ENCODE measurements at places on chromosomes 2 and 18.

GRCh38 chr2:60529136-60529784, 24.2 kb downstream of the BCL11A start:
- DNase-seq = no peak

DNA sequence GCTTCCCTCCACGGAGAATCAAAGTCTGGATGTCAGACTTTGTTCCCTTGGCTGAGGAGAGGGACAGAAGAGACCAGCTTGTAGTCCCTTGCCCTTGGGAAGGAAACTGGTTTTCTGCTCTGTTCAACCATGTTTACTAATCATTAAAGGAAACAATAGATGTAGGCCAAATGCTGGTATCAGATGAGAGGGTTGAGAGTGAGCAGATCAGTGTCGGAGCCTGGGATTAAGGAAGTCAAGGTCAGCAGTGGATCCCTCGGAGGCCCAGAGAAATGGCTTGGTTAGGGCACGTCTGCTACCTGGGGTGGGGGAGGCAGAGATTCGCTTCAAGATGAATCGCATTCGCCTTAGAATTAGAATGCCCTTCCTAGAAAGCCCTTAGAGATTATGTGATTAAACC, 109.1 kb downstream of the MYCN start:
- no peak for DNase-seq

DNA sequence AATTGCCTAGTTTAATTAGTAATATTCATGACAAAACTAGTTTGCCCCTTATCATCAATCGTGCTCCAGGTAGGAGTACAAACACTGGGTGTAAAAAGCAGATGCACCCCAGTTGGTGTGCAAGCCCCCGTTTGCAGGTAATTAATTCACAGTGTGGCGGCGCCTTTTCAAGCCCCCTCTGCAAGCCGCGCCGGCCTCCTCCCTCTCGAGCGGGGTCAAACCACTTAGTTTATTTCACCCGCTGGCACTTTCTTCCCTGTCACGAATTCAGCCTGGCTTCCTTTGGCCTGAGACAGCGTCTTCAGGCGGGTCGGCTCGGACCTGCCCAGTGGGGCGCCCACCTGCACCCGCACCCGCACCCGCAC, 64.7 kb upstream of the MAPRE2 start:
- no peak for DNase-seq

DNA sequence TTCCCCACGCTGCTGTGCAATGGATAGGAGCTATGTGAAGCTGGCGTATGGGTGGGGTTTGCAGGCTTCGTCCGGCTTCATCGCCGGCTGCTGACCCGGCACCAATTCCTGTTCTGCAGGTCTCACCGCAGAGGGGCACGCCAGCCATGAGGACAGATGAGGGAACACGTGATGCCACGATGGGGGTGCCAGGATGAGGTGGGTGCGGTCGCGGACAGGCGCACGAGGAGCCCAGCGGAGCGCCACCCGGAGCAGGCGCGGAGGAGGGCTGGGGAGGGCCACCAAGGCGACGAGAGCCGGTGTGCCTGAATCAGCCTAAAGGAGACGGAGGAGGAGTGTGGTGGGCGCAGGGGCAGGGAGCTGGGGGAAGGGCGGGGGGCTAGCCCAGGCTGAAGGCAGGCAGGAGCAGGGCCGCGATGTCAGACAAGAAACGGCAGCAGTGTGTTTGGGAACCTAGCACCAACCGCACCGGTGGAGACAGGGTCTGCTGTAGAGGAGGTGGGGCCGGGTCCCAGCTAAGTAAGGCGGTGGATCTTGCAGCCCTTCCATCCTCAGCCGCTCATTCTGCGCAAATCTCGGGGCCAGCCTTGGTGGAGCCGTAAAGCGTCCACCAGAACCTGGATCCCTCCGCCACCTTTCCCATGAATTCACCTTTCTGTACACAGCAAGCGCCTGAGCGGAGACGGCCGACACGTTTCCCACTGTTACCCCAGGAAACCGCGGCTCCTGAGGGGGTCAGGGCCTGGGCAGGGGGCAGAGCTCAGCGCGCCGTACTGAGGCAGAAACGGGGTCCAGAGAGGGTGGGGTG, 17.0 kb upstream of the CD8A start:
- DNase-seq = no peak

- DNase-seq = no peak
Measured at GRCh38 chr2:169983506-169983905, 156.3 kb downstream of the UBR3 start.

- peak; percentile 65 for DNase-seq
Measured at GRCh38 chr2:75459565-75460310, 101.0 kb downstream of the EVA1A start.

- DNase-seq = no peak
Measured at GRCh38 chr18:50281972-50282520, 723 bp upstream of the MBD1 start.

DNA sequence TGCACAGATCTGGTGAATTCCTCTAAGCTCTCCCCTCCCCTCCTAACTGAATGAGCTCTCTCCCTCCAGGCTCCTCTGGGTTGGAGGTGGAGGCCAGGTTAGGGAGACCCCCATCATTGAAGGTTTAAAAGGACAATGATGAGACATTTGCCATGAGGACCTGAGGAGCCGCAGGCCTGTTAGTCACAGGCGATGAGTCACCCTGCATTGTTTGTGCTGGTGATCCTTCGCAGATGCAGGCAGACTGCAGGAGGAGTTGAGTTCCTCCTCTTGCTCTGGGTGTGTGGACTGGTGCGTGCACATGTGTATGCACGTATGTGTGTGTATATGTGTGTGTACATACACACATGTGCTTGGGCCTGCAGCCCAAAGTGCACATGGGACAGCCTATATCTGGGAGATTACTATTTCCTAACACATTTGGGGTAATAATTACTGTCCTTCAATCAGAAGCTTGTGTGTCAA, 42.0 kb downstream of the MCFD2 start:
- DNase-seq = peak; percentile 97

DNA sequence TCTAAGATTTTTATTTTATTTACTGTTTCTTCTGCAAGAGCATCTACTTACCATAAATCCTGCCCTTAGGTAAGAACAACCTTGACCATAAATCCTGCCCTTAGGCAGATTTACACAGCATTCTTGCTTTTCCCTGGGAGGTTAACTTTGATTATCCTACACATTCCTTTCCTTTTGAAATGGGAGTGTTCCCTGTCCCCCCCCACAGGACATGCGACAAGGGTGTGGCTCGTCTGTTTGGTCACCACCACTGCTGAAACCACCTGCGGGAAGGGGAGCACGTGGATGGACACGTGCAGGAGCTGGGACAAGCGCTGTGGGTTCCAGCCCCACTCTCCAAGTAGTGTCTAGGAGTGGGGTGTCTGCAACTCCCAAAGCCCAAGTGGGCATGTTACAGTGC, 239.3 kb upstream of the SP5 start:
- no peak for DNase-seq

GRCh38 chr2:144511937-144512336, 8.0 kb downstream of the ZEB2 start:
- DNase-seq = peak; percentile 30

- DNase-seq = no peak
Measured at GRCh38 chr2:6759689-6760088, 106.0 kb downstream of the CMPK2 start.

DNA sequence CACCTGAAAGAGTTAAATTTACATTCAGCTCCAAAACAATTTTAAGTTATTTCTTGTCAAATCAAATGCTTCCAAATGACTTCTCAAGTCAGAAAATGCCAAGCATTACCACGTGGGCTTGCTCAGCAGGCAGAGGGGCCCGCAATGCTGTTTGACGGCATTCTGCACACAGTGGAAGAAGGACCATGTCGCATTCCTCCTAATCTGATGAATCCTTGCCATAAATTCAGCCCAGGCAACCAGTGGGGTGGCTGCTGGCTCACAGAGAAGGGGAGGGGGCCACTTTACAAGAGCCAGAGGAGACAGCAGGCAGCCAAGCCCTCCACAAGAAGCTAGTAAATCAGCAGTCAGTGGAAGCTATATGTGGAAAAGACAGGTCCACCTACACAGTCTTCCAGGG, 56.7 kb downstream of the OSR1 start:
- no peak for DNase-seq

DNA sequence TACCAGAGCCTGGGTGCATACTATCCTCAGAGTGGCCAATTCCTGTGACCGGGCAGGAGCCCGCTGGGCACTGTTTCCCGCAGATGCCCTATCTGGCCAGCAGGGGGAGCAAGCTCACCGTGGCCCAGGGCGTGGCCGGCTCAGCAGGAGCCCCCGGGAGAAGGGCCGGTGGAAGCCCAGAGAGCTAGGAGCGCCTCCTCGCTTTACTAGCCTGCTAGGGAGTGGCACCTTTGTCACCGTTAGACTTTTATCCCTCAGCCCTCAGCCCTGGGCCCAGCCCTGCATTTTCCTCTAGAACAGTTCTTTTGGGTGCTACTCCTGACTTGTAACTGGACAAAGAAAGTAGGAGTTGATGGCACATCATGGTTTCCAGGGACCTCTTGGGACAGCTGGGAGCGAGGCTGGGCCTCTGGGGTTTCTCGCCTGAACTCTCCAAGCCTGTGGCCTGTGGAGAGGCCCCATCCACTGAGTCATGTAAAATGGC, 24.0 kb downstream of the TMEM177 start:
- peak; percentile 63 for DNase-seq

DNA sequence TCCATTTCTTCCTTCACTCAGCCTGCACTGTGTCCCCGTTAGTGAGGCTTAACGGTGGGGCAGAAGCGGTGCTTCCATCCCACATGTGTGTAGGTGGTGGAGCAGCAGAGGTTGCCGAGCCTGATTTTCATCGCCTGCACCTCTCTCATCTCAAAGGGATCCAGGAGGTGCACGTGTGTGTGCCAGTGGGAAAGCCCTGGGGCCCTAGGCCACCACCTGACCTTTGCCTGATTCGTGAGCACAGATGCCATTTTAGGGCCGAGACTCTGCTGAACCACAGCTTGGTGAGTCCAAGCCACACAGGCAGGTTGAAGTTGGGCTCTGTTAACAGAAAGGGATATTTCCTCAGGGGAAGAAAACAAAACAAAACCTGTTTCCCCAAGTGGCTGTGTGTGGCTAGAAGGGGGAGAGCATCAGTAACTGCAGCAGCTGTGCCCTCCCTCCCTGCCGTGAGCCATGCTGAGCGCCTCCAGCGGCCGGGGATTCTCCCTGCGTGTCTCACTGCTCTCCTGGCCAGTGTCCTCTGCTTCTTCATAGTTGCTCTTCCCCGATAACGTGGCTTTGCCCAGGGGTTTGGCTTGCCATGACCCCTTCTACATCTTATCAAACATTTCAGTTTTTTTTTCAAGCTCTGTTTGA, 81.5 kb downstream of the MAPRE2 start:
- no peak for DNase-seq

DNA sequence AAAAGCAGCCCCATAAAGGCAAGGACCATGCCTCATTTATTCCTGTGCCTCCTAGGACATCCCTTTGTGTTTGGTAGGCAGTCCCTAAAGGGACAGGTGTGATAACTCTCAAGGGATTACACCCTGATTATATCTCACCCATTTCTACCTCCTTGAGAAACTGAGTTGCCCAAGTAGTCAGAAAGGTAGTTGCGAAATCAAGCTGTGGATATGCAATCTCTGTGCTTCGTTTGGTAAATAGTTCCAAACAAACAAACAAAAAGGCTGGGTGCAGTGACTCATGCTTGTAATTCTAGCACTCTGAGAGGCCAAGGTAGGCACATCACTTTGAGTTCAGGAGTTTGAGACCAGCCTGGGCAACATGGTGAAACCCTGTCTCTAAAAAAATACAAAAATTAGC, 100.2 kb upstream of the ARL5A start:
- no peak for DNase-seq

DNA sequence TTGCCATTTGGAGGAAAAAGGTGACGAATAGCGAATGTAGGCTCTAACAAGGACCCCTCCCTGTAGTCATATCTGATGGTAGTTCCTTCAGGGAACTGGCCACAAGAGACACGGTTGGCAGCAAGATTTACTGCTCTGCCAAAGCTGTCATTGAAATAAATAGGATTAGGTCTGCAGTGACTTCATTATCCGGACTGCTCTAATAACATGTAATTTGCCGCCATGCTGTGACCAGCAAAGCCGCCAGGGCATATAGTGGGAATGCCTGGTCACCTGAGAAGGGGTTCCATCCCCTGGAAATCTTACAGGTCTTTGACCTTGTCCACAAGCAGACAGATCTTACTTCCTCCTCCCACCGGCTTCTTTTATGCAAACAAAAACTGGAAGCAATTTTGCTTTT, 59.4 kb upstream of the LAPTM4A start:
- no peak for DNase-seq

- DNase-seq = no peak
Measured at GRCh38 chr18:8257851-8258434, 351.3 kb upstream of the RAB12 start.

DNA sequence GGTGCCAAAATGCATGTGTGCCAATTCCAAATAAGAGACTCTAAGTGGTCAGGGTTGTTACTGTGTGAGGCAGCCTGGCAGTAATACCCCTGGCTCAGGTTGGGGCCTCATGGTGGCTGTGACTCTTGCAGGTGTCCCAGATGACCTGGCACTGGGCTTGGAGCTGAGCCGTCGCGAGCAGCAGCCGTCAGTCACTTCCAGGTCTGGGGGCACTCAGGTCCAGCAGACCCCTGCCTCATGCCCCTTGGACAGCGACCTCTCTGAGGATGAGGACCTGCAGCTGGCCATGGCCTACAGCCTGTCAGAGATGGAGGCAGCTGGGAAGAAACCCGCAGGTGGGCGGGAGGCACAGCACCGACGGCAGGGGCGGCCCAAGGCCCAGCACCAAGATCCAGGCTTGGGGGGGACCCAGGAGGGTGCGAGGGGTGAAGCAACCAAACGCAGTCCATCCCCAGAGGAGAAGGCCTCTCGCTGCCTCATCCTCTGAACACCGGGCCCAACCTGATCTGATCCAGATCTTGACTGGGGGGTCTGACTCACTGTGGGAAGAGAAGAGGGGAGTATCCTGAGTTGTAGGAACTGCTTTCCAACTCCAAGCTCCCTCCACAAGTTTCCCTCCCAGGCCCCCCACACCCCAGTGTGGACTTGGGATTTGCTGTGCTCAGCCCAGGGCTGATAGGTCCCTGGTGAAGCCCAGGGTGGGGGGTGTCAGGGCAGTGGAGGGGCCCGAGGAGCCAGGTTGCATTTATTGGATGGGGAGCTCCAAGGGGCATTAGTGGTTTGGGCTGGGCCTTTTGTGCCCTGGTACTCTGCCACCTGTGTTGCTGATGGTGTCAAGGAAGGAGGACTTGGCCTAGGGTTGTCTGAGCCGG, 5.6 kb downstream of the DNAJB2 start:
- DNase-seq = no peak

- no peak for DNase-seq
Measured at GRCh38 chr2:226862623-226863022, 26.8 kb downstream of the RHBDD1 start.

DNA sequence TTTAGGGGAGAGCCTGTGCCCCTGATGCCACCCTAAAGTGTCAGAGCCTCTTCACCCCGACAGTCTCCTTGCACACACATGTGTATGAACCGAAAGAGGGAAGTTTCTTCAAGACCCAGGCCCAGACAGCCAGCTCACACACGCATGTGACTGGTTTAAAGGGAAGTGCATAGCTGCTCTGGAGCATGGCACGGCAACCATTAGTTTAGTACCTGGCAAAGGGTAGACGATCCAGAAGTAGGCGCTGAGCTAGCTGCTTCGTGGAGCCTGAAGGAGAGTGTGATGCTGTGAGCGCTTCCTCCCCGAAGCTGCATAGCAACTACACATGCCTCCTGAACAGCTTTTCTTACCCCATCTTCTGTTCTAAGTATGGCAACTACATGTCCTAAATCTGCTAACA, 91.7 kb downstream of the ZCCHC2 start:
- DNase-seq = no peak

- DNase-seq = peak; percentile 90
Measured at GRCh38 chr2:216371721-216372702, at the start of gene MARCHF4. Gene MARCHF4, minus strand, starts transcription at chr2:216372483. Its CDS starts 2,223 bp downstream, at chr2:216370260.

- no peak for DNase-seq
Measured at GRCh38 chr2:120852200-120852815, 116.6 kb downstream of the GLI2 start.

- DNase-seq = no peak
Measured at GRCh38 chr18:79853993-79854364, 56.2 kb downstream of the KCNG2 start.
